ENCODE measurements at places on chromosomes 4 and X.

GRCh38 chr4:152148057-152148456, 387.2 kb upstream of the GATB start:
- no peak for DNase-seq
- no peaks in the 10 kb centered on the region for H3K36me3 ChIP-seq
- H3K4me1 ChIP-seq, result no peaks in the 10 kb centered on the region
- H3K27ac ChIP-seq, result no peak overlapping the region
- H3K4me3 ChIP-seq, result no peak overlapping the region
- H3K27me3 ChIP-seq, result no peaks in the 10 kb centered on the region

DNA sequence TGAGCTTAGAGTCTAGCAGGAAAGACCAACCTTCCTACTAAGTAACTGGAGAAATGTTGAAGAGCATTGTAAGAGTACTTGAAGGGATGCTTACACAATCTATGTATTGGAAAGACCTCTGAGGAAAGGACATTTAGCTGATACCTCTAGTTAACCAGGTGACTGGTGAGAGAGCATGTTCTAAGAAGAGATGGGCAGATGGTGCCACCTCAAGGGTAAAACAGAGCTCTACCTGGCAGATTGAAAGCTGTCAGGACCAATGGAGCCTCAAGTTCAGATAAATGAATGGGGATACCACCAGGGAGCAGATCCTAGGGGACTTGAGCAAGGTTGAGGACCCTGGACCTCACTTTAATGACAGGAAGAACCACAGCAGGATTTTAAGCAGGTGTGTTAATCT, 196.4 kb downstream of the QDPR start:
- H3K27me3 ChIP-seq, result no peaks in the 10 kb centered on the region
- no peak overlapping the region for H3K27ac ChIP-seq
- H3K4me3 ChIP-seq, result no peak overlapping the region
- H3K4me1 ChIP-seq, result no peaks in the 10 kb centered on the region
- no peaks in the 10 kb centered on the region for H3K36me3 ChIP-seq

GRCh38 chr4:165838575-165838974, 34.5 kb upstream of the TLL1 start:
- no peaks in the 10 kb centered on the region for H3K27me3 ChIP-seq
- H3K27ac ChIP-seq, result no peak overlapping the region
- no peaks in the 10 kb centered on the region for H3K36me3 ChIP-seq
- no peak overlapping the region for H3K4me3 ChIP-seq
- H3K4me1 ChIP-seq, result no peaks in the 10 kb centered on the region

DNA sequence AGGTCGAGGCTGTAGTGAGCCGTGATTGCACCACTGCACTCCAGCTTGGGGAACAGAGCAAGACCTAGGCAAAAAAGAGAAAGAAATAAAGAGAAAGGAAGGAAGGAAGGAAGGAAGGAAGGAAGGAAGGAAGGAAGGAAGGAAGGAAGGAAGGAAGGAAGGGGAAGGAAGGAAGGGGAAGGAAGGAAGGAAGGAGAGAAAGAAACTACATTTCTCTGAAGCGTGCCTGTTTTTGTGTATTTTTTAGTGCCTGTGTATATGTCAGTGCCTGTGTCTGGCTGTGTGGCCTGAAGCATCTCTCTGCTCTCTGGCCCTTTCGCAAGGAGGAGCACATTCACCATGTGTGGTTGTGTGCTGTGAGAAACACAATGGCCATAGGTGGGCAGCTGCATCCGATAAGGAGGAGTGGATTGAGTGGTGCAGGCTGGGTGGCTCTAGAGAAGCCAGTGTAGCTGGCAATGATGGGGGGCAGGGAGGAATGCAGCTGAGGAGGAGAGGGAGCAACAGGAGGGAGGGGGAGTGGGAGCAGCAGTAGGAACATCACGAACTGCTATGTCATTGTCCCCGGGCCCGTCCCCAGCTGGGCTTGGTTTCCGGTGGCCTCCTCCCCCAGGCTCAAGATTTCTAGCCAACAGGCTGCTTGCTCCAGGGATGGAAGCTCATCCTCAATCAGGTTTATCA, 11.4 kb downstream of the SYN1 start:
- no peak for DNase-seq
- no peaks in the 10 kb centered on the region for H3K36me3 ChIP-seq
- no peaks in the 10 kb centered on the region for H3K4me1 ChIP-seq
- no peak overlapping the region for H3K4me3 ChIP-seq

- no peaks in the 10 kb centered on the region for H3K4me1 ChIP-seq
- DNase-seq, result no peak
- H3K4me3 ChIP-seq, result no peak overlapping the region
- no peaks in the 10 kb centered on the region for H3K36me3 ChIP-seq
- no peak overlapping the region for H3K27ac ChIP-seq
Measured at GRCh38 chr4:110877778-110878370, 255.0 kb upstream of the PITX2 start.

- peak; percentile 83 for DNase-seq
- no peaks in the 10 kb centered on the region for H3K36me3 ChIP-seq
- no peaks in the 10 kb centered on the region for H3K27me3 ChIP-seq
- H3K27ac ChIP-seq, result peak overlapping the region; percentile 64
Measured at GRCh38 chr4:83582289-83582785, 46.4 kb downstream of the GPAT3 start.

DNA sequence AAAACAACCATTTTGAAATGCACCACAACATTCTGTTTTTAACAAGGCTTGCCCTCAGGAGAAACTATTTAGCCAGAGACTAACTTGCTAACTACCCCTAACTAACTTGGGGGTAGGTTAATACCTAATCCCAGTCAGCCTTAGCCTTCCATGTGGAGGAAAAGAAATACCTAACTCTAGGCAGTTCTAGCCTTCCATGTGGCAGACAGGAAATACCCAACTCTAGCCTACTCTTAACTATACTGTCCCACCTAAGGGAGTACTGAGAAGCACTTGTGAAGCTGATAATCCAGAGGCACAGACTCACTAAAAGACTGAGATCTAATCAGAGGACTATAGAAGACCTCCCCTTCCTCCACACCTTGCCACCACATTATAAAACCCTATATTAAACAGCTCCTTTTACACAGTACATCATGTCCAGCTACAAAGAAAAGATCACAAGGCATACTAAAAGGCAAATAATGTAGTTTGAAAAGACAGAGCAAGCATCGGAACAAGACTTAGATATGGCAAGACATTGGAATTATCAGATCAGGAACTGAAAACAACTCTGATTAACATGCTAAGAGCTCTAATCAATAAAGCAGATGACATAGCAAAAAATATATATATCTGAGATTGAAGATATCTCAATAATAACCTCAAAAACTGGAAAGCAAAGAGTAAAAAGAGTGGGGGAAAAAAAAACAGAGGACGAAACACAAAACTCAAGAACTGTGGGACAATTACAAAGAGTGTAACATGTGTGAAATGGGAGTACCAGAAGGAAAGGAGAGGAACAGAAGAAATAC, 52.2 kb downstream of the FRYL start:
- peaks cover 3% of the 10 kb centered on the region for H3K4me1 ChIP-seq
- no peak for DNase-seq
- H3K27me3 ChIP-seq, result no peaks in the 10 kb centered on the region
- no peaks in the 10 kb centered on the region for H3K36me3 ChIP-seq

DNA sequence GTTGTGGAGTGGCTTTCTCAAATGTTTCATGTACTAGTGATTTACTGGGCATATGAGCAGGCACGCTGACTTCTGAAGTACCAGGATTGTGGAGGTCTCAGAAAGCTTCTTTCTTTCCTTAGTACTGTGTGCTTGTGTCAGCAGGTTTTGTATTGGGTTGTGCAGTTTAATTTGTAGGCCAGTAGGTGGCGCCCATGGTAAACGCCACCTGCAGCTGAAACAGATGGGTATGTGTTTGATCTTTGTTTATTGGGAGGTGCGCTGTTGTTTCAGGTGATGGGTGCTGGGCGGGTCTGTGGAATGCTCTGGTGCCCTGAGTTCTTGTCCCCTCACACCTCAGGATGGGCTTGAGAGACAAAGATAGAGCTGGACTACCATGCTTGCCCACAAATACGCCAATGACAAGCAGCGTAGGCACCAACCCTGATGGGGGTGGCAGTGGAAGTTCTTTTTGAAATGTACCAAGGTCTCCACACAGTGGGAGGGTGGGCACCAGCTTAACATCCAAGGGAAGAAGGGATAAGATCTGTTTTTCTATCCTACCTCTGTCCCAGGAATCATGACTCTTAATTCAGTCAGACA, 141.5 kb downstream of the RPS6KA6 start:
- no peaks in the 10 kb centered on the region for H3K4me1 ChIP-seq
- H3K27me3 ChIP-seq, result no peaks in the 10 kb centered on the region
- no peak overlapping the region for H3K27ac ChIP-seq
- peak; percentile 25 for DNase-seq
- H3K36me3 ChIP-seq, result no peaks in the 10 kb centered on the region

DNA sequence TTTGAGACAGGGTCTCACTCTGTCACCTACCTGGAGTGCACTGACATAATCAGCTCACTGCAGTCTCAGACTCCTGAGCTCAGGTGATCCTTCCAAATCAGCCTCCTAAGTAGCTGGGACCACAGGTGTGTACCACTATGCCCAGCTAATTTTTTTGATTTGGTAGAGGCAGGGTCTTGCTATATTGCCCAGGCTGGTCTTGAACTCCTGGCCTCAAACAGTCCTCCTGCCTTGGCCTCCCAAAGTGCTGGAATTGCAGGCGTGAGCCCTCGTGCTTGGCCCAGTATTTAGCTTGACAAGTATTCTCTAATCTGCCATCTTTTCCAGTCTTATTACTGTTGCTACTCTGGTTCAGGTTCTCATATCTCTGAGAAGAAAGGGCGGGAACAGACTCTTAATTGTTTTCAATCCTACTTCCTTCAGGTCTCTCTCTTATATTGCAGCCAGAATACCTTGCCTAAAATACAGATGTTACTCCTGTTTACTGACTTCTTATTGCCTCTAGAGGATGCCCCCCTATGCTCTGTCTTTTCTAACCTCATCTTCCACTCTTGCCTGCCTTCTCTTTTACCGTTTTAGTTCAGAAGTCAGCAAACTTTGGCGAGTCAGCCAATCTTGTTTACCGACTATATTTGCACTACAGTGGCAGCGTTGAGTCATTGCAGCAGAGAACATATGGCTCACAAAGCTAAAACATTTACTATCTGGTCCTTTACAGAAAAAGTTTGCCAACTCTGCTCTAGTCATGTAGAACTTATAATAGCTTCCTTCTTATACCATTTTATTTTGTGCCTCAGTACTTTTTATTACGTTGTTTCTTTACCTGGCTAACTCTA, 19.0 kb downstream of the MRPL1 start:
- H3K4me3 ChIP-seq, result no peak overlapping the region
- no peaks in the 10 kb centered on the region for H3K36me3 ChIP-seq
- no peaks in the 10 kb centered on the region for H3K27me3 ChIP-seq
- no peak for DNase-seq
- H3K4me1 ChIP-seq, result no peaks in the 10 kb centered on the region
- H3K27ac ChIP-seq, result no peak overlapping the region

DNA sequence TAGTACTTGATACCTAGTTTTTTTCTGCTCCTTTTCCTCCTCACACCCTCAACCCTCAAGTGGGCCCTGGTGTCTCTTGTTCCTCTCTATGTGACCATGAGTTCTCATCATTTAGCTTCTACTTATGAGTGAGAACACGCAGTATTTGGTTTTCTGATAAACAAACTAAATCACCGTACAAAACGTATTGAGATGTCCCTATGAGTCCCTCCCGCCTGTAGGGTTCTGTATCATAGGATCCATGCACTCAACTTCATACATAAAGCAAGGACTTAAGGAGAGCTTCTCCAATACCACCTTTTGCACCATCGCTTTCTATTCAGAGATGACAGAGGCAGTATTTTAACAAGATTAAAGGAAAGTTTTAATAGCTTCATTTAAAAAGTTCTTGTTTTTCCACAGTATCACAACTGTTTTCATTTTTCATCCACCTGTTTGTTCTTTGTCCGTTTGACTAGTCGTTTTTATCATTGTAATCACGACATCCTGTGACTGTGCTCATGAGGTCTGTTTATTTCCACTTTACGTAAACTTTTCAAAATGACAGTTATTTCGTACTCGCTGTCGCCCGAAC, 457 bp upstream of the RAB9A start:
- no peak for DNase-seq
- H3K36me3 ChIP-seq, result no peaks in the 10 kb centered on the region
- peak overlapping the region; percentile 89 for H3K27ac ChIP-seq

DNA sequence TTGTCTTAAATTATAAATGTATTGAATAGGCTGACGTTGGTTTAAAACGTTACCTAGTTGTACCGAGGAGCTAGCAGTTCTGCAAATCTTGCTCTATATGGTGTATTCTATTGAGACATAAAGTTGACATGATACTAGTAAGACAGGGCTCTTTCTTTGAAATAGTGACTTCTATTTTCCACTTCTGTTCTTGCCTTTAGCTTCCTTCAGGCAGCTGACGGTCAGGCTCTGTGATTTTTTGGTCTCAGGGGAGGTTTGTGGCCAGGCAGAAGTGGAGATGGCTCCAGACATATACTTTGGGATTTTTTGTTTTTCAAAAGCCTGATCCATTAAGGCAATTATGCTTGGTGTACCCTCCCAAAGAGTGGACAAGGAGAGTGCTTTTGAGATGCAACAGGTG, 95.2 kb downstream of the SLC34A2 start:
- no peaks in the 10 kb centered on the region for H3K4me1 ChIP-seq
- H3K4me3 ChIP-seq, result no peak overlapping the region
- H3K36me3 ChIP-seq, result no peaks in the 10 kb centered on the region
- no peak for DNase-seq

DNA sequence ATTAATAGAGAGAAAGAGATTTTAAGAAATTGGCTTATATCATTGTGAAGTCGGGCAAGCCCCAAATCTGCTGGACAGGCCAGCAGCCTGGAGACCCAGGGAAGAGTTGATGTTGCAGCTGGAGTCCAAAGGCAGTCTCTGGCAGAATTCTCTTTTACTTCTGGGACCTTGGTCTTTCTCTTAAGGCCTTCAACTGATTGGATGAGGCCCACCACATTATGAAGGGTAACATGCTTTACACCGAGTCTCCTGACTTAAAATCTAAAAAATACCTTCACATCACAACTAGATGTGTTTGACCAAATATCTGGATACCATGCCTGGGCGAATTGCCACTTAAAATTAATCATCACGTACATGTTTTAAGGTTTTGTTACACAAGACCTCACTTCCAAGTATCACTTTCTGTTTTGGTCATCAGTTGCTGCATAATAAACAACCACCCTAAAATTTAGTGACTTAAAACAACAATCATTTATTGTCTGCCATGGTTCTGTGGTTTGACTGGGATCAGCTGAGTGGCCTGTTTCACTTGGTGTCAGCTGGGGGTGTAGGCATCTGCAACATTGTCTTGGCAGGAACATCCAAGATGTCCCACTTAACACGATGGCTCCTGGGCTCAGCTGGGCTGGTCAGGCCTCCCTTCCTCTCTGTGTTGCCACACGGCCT, 3.4 kb downstream of the CD38 start:
- DNase-seq, result no peak
- H3K4me3 ChIP-seq, result no peak overlapping the region
- no peaks in the 10 kb centered on the region for H3K36me3 ChIP-seq
- H3K27ac ChIP-seq, result no peak overlapping the region
- H3K27me3 ChIP-seq, result no peaks in the 10 kb centered on the region
- peaks cover 8% of the 10 kb centered on the region for H3K4me1 ChIP-seq

Data from thyroid gland (tissue), 4 donors.